Tibial artery (tissue), 4 donors: ENCODE measurements at places on chromosomes 1 and 21.

GRCh38 chr1:97163591-97164275, 442.1 kb downstream of the PTBP2 start:
- DNase-seq, result no peak

DNA sequence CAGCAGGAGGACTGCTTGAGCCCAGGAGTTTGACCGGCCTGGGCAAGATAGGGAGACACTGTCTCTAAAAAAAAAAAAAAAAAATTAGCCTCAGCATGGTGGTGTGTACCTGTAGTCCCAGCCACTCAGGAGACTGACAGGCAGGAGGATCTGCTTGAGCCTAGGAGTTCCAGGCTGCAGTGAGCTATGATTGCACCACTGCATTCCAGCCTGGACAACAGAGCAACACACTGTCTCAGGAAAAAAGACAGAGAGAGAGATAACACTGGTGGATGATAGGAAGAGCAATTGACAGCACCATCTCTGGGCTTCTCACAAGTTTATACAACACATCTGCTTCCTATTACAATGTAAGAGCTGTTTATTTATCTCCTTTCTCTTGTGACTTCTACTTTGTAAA, 2.4 kb upstream of the RNU11 start:
- DNase-seq, result no peak

DNA sequence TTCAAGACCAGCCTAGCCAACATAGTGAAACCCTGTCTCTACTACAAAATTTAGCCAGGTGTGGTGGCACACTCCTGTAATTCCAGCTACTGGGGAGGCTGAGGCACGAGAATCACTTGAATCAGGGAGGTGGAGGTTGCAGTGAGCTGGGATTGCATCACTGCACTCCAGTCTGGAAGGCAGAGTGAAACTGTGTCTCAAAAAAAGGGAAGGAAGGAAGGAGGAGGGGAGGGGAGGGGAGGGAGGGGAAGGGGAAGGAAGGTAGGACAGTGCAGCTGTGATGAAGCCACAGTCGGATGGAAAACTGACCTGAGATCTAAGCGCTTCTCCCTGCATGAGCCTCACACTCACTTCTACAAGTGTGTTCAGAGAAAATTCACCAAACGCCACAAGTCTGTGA, 22.0 kb upstream of the FHAD1 start:
- no peak for DNase-seq

- DNase-seq, result peak; percentile 10
These were observed 53.3 kb upstream of the TINAGL1 start for GRCh38 chr1:31523012-31523411.
